Peyer's patch (tissue), 4 donors: ENCODE measurements at places on chromosomes 4 and X.

DNA sequence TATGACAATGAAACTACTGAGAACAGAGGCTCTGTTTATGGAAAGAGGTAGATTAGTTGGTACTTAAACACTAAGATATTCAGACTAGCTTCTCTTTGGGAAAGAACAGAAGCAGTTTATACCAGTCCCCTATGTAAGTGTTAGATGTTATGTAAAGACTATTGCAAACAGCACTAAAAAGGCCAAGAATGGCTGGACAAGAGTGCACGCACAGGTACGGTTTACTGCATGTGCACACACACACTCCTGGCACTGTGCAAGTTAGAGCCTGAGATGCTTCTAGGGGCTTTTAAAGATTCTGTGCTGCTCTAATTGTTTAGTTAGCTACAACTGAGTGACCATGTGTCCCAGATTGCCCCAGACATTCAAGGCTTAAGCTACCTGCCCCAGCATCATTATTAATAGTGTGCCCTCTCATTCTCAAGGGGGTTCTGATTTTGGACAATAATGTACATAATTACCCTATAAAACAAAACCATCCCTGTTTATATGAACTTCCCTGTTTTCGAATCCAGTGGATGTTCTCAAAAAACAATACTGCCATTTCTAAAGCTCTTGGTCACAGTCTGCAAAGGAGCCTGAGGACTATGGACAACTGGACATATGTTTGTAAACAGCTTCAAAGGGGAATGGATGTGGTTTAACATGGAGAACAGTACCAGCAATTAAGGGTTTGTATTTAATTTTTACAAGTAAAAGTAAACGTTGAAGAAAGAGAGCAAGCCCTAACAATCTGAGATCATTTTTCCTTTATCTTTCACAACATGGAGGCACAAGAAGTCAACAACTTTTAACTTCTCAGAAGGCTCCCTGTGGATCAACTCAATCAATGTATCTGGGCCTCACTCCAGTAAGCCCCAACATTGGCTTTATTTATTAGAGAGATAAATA is 2.0 kb downstream of the SETD7 start:
- no peak for DNase-seq

GRCh38 chr4:47747211-47747610 is 90.7 kb downstream of the CORIN start:
- DNase-seq, result no peak

- DNase-seq, result no peak
Measured at GRCh38 chr4:93719552-93719951, 109.0 kb upstream of the ATOH1 start.

GRCh38 chr4:150722908-150723362 is 141.0 kb downstream of the MAB21L2 start:
- DNase-seq, result peak; percentile 90

DNA sequence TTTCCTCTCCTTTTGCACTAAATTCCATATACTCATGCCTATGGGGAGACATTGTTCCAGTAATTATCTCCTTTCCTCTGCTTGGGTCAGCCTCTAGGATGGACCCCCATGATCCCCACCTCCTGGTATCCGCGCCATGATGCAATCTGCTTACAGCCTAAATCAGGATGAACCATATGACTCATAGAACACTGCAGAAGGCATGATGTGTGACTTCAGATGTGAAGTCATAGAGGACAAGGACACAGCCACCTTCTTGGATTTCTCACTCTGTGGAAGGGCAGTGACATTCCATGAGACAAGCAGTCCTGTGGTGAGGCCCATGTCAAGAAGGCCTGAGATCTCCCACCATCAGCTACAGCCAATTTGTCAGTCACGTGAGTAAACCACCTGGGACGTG is 9.0 kb upstream of the TMEM144 start:
- DNase-seq, result no peak

- DNase-seq, result no peak
Measured at GRCh38 chr4:87624698-87625097, 16.4 kb downstream of the DSPP start.

GRCh38 chr4:153205757-153206156 is 1.5 kb downstream of the TRIM2 start:
- no peak for DNase-seq

DNA sequence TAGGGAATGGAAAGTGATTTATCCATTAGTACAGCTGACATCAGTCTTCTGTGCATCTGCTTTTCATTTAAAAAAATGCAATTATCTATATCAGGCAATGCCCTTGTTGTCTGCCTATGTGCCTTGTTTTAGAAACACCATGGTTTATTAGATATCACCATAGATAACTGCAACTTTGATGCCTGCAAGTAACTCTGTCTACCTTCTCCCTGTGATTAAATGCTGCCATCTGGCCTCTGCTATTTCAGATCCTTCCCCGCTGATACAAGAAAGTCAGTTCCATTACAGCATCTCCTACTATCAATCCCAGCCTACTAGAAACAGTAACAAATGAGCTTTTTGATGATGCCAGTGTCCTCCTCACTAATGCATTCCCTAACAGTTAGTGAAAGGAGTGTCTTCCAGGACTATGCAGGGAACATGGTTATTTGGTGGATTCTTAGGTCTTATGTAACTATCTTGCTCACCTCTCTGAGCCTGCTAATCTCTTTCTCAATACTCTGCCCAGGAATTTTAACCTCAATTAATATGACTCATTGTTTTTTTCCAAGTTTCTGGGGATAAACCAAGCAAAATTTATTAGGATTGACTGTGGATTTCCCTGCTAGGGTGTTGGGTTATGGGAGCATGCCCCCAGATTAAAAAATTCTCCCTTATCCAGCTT is 444.9 kb downstream of the RAPGEF2 start:
- DNase-seq, result no peak

DNA sequence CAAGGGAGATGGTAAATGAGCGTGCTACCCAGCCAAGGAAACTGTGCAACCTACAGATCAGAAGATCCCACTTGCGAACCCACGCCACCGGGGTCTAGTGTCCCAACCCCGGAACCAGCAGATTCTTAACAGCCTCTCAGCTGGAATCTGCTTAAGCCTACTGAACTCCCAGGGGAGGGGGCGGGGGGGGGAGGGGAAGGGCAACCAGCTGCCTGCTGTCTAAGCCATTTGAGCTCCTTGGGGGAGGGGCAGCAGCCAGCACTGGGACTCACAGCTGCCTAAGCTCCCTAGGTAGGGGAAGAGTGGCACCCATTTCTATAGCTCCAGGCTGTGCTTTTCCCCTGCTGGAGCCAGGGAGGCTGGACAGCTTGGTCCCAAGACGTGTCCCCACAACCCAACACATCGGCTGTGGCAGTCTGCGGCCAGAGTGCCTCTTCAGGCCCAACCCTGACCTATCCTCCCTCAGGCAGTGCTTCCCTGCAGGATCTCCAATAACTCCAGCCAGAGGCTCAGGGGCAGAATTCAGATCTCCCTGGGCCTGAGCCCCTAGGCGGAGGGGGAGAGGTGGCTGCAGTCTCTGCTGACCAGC is 289.2 kb downstream of the LDB2 start:
- DNase-seq, result no peak

DNA sequence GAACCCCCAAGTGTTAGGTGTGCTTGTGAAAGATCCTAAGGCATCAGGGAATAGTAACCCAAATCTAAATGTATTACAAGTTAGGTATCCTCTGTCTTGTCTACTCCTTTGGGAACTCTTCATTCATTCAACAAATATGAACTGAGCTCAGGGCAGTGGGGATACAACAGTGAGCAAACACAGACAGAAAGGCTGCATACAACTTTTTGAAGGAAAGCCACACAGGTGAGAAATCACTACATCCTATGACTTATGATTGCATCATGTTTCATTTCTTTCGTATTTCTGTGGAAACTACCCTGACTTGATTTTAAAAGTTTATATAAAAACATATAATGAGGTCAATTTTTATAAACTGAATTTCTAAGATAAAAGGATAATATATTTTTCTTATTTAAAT is 43.2 kb downstream of the BCLAF3 start:
- no peak for DNase-seq

- DNase-seq, result no peak
Measured at GRCh38 chr4:174217273-174218126, 66.0 kb downstream of the FBXO8 start.

DNA sequence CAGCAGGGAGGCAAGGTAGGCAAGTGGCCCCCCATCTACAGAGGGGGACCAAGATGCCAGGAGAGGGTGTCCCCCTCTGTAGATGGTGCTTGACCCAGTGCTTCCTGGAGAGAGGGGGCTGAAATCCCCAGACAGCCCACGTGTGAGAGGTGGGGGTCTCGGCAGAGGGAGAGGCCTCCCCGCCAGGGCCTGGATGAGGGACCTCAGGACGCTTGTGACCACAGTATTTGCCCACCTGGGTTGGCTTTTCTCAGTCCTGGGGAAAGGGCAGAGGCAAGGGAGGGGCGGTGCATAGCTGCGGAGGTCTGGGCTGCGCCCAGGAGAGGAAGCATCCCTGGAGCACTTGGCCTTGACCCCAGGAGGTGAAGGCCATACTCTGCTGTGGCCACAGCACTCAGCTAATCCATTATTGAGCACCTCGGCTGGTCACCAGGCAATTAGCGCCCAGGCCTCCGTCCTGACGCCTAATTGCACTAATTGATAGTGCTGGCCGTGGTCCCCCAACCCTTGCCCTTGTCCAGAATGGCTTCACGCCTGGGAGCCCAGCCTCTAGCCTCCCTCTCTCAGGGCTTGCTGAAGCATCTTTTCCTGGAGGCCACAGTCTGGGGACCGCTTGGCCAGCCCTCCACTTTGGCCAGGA is 30.7 kb downstream of the HMX1 start:
- DNase-seq, result peak; percentile 19

DNA sequence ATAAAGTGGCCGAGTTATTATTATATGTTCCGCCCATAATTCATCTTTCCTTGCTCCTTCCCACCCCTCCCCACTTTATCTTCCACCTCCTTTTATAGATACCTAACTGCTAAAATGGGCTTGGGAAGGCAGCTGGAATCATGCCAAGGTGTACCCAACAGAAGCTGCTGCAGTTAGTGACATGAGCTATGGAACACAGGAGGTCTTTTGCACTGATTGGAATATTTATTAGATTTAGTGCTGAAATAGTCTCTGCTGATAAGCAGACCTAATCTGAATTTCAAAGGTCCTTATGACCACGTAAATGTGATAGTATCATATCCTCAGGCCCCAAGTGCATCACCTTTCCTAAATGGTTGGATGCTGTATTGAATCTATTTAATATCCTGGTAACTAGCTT is 64.9 kb downstream of the HMGB2 start:
- DNase-seq, result no peak

DNA sequence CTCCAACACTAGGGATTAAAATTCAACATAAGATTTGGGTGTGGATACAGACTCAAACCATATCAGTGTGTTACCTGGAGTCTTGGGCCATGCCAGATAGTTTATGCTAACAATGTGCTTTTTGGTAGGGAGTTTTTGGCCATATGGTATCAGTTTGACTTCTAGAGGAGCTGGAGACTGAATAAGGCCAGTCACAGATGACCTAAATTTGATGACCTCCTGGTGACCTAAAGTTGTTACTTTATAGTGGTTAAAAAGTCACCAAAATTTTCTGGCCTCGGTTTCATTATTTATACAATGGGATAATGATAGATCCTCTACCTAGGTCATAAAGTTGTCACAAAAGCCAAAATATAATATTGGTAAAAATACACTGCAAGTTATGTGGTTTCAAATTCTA is 877.1 kb downstream of the RAPGEF2 start:
- DNase-seq, result no peak

DNA sequence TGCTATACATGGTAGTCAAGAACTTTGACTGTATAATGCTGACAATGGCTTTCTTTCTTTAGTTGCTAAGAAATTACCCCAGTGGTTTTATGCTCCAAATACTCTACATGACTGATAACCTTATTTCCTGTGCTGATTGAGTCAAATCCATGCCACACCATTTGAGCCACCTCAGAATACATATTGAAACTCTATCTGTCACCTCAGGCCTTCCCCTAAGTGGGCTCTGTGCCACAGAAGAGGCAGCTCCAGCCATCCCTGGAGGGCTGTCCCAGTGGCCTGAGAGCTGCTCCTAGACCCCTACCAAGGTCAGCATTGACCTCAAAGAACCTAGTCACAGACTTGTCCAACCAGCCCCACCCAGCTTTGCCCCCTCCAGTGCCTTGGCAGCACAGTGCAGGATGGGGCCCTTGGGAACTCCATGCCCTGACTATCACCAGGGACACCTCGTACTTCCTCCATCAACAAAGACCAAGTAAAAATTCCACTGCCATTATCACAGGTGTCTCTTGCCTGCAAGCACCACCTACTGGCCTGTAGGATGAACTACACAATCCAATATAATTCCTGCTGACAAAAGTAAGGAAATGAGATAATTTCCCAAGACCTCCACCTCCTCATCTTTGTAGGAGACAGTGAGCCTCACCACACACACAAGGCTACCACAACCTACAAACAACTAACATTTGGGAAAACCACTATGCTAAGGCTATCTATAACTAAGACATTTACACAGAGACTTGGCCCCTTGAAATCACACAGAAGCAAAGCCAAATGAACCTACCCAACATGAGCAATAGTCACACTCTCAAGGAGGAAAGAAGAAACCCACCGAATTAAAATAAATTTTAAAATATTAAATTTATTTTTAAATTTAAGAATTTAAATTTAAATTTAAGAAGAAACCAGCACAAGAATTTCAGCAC is 239.9 kb downstream of the NKX6-1 start:
- no peak for DNase-seq

DNA sequence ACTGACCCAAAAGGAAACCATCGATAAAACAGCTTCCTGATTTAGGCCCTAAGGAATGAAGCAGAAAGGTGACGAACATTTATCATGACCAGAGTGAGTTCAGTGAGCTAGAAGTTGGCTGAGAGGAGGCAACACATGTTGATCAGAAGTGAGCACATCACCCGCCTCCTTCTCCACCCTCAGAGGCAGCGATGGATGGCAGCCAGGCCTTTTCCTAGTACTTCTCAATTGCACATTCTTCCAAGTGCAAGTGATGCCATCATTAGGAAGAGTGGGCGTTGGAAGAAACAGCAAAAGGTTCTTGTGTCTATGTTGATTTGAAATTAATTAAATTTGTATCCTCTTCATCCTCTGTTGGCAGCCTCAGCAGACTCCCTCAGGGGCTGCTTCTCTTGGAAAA is 51.7 kb downstream of the TMEM154 start:
- no peak for DNase-seq

- DNase-seq, result no peak
Measured at GRCh38 chr4:182213004-182213403, 30.2 kb upstream of the TENM3 start.

DNA sequence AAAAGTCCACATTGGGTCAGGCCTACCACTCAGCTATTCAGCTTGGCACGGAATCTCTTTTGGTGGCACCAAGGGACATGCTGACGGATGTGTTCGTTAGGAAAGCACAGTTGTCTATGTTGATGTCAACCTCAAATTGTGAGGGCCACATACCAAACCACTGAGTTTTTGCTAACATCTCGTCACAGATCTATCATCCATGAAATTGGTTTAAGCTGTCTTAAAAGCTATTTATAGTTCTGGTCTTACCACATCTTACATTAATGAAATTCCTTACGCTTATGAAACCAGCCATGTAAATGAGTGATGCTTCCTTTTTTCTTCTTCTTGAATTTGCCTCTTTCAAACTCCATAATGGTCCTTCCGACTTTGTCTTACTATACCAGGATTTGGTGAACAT is 101.5 kb downstream of the MGST2 start:
- no peak for DNase-seq

- DNase-seq, result no peak
Measured at GRCh38 chr4:168203233-168203911, 111.0 kb downstream of the ANXA10 start.

GRCh38 chrX:80511969-80512760 is 91.9 kb downstream of the TENT5D start:
- DNase-seq, result no peak

GRCh38 chrX:142238536-142238935 is 33.4 kb upstream of the MAGEC2 start:
- no peak for DNase-seq
